ENCODE measurements at places on chromosomes 4 and X.

- DNase-seq = no peak
These were observed 25.7 kb upstream of the SHISA3 start for GRCh38 chr4:42371305-42372252.

DNA sequence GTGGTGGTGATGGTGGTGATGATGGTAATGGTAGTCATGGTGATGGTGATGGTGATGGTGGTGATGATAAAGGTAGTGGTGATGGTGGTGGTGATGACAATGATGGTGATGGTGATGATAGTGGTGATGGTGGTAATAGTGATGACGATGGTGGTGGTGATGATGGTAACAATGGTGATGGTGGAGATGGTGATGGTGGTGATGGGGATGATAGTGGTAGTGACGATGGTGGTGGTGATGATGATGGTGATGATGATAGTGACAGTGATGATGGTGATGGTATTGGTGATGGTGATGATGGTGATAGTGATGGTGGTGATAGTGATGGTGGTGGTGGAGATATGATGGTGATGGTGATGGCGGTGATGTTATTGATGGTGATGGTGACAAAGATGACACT, 108.4 kb upstream of the NKX1-1 start:
- no peak for DNase-seq

DNA sequence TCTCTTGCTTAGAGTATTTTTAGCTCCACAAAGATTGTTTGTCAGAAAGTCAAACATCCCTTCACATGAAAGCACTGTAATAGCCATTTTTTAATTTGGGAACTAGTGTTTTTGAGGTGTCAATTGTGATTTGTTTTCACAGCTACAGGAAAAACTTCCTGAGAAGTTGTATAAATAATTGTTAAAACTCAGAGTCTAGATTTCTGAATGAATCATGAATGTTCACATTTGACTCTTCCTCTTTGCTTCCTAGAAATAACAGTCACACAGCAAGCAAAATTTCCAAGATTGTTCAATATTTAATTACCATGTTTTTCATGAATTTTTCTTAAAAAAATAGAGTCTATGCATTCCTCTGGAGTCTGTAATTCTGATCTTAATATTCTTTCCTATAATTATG, 156.9 kb upstream of the SLC7A11 start:
- no peak for DNase-seq

DNA sequence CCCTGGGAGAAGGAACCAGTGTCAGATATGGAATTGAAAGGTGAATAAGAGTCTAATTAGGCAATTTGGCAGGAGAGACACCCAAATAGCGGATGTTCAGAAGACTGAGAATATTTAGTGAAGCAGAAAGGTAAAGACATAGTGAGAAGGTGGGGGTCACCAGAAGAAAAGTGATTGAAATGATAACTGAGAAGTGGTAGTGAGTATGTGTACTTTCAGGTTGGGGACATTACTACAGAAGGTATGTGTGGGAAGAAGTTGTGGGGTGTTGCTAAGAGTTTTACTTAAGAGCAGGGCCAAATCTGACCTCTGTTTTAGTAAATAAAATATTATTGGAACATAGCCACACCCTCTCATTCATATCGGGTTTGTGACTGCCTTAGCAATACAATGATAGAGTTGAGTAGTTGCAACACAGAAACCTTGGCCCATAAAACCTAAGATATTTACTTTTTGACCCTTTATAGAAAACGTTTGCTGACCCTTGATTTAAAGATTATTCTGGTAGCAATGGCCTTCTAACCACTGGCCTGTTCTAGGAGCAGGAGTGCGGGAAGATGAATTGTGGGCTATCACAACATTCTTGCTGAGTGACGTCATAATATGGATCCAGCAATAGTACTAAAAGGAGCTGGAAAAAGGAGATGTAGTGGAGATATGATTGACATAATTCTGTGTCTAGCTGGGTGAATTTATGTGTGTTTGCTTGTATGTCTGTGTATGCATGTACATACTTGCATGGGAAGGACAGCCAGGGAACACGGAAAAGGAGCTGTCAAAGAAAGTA, 115.3 kb downstream of the HS3ST1 start:
- DNase-seq = no peak

GRCh38 chr4:8928074-8928473, 56.4 kb upstream of the HMX1 start:
- DNase-seq = no peak

GRCh38 chrX:30301963-30302362, 7.2 kb downstream of the NR0B1 start:
- no peak for DNase-seq

DNA sequence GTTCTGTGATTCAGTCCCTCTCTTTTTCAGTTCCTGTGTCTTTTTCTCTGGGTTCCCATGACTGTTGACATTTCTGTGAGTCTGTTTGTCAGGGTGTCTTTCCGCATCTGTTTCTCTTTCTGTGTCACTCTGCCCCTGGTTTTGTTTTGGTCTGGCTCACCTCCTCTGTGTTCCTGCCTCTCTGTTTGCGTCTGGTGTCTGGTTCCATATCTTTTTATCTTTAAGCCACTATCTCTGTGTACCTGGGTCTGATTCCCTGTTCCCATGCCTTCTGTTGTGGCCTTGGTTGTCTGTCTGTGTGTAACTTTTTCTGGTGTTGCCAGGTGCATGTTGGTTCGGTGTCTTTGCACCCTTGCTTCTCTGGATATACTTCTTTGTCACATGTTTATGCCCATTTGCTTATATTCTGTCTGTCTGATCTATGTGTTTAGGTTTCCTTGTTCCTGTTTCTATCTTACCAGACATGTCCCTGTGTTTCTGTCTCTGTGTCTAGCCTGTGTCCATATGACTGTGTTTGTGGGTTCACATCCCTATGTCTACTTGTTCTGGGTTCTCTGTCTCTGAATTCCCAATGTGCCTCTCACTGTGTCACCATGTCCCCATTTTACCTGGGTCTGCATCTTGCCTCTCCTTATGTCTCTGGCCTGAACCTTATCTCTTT, 50.2 kb downstream of the ITIH6 start:
- DNase-seq = no peak

Data from neural crest cell (in vitro differentiated cells).